Ureter (tissue), 1 donor: ENCODE measurements at places on chromosomes 2 and 18.

- DNase-seq: no peak
Measured at GRCh38 chr2:162716122-162716521, 122.4 kb downstream of the KCNH7 start.

DNA sequence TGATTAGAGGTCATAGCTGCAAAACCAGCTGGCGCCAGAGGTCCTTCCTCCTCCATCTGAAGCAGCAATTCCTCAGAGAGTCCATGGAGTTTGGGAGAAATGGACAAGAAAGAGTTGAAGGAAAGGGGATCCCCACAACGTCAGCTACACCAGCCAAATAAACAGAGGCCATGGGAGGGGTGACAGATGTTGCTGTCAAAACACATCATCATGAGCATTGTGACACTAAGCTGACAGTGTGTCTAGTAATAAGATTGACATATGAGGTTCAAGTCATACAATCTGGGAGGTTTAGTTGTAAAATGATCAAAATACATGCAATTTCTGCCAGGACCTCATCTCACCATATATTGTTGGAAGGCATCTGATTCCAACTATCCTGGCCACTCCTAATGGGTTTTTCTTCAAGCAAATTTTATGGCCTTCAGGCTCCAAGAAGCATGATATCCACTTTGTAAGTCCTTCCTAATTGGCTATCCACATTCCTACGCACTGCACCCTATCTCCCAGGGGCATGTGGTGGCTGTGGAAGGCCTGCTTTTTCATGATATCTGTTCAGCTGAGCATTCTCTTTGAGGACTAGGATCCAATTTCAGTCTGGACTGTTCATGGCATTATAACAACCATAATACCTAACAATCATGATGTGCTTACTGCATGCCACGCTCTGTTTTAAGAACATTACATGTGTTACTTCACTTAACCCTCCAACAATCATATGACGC is 335.0 kb upstream of the ID2 start:
- DNase-seq: no peak

DNA sequence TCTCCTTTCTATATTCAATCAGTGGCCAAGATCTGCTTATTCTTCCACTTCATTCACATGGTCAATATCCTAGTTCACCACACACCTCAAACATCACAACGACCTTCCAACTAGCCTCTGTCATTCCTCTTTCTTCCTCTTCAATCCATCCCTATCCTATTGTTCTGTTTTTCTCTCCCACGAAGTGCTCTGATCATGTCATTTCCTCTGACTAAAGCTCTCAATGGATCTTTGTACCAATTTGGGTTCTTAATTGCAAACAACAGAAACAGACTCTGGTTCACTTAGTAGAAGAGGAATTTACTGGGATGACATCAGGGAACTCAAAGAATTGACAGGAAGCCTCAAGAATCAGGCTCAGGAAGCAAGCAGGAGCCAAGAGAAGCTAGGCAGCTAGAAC is 23.5 kb downstream of the WNT10A start:
- DNase-seq: no peak

- no peak for DNase-seq
Measured at GRCh38 chr2:6730003-6730402, 135.7 kb downstream of the CMPK2 start.

- no peak for DNase-seq
Measured at GRCh38 chr2:132797071-132797470, 127.1 kb upstream of the LYPD1 start.

DNA sequence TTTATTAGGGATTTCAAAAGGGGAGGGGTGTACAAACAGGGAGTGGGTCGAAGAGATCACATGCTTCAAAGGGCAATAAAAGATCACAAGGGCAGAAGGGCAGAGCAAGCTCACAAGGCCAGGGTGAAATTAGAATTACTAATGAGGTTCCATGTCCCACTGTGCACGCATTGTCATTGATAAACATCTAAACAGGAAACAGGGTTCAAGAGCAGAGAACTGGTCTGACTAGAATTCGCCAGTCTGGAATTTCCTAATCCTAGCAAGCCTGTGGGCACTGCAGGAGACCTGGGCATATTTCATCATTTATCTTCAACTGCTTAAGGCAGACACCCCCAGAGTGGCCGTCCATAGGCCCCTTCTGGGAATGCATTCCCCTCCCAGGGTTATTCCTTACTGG is 408.2 kb downstream of the ZNF804A start:
- no peak for DNase-seq

DNA sequence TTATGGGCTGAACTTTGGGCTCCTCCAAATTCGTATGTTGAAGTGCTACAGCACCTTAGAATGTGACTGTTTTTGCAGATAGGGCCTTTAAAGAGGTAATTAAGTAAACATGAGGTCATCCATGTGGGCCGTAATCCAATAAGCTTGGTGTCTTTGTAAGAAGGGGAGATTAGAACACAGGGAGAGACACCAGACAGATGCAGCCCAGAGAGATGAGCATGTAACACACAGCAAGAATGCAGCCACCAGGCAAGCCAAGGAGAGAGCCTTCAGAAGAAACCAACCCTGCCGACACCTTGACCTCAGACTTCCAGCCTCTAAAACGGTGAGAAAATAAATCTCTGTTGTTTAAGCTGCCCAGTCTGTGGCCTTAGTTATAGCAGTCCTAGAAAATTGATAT is 74.3 kb downstream of the HRH4 start:
- no peak for DNase-seq

DNA sequence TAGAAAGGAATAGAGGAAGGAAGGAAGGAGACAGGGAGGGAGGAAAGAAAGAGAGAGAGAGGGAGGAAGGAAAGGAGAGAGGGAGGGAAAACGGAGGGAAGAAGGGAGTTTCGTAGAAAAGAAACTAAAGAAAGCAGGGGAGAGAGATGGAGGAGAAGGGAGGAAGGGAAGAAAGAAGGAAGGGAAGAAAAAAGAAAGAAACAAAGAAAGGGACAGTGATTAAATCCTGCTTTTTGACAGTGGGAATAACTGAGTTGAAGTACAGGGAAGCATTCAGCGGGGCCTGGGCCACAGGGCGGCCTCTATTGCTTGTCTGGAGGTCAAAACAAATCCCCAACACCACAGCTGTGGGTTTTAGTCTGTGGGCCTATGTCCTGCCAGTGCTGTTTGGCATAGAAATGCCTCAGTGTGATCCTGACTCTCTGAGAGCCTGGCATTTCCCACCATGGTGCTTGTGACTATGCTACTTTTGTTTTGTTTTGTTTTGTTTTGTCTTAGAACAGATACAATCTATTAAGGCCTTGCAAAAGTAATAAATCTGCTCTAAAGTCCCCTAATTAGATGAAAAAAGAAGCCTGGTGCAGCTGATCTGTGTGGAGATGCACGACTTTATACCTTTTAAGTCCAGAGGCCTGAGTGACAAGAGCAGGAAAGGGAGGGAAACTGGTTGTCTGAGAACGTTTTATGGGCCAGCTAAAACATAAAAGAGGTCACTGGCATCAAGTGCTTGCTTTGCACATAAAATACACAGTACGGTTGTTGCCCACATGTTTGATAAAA is 40.0 kb downstream of the IL1RL2 start:
- DNase-seq: no peak

DNA sequence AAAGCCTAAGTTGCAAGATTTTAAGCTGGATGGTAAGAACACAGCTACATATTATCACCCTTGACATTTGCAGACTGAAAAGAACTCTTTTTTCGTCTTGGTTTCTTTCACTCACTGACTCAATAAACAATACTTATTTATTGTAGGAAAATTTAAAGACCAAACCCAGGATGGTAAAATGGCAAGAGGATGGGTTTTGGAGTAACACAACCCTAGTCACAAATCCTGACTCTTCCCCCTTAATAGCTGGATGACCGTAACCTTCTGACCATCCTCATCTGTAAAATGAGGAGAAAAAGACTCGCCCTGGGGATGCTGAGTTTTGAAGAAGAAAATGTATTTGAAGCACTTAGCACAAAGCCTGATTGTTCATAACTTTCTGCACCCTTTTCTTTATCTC is 48.3 kb downstream of the ZC3H15 start:
- no peak for DNase-seq

DNA sequence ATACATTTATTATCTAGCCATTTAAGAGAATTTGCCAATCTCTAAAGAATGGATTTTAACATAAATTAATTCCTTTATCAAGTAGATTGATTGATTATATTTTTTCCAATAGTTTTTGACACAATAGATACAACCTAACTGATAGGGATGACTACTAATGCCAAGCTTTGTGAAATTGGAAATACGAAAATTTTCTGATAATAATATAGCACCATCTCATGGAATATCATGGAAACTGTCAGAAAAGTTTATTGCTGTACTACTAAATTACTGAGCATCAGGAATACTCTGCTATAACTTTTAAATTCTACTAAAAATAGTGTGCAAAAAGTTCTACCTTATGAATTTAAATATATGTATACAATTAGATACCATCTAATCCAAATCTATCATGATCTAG is 101.8 kb upstream of the MAP2 start:
- DNase-seq: no peak

DNA sequence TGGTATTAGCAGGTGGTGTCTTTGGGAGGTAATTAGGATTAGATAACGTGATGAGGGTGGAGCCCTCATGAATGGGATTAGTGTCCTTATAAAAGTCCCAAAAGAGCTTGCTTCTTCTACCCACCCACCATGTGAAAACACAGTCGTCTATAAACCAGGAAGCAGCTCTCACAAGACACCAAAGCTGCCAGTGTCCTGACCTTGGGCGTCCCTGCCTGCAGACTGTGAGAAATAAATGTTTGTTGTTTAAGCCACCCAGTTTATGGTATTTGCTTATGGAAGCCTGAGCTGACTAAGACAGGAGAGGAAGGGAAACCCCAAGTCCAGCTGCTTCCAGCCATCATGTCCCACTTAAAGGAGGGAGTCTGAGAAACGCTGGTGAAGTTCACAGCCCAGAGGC is 13.6 kb downstream of the ADI1 start:
- no peak for DNase-seq

GRCh38 chr2:86806059-86806857 is 15.5 kb upstream of the CD8A start:
- DNase-seq: no peak

DNA sequence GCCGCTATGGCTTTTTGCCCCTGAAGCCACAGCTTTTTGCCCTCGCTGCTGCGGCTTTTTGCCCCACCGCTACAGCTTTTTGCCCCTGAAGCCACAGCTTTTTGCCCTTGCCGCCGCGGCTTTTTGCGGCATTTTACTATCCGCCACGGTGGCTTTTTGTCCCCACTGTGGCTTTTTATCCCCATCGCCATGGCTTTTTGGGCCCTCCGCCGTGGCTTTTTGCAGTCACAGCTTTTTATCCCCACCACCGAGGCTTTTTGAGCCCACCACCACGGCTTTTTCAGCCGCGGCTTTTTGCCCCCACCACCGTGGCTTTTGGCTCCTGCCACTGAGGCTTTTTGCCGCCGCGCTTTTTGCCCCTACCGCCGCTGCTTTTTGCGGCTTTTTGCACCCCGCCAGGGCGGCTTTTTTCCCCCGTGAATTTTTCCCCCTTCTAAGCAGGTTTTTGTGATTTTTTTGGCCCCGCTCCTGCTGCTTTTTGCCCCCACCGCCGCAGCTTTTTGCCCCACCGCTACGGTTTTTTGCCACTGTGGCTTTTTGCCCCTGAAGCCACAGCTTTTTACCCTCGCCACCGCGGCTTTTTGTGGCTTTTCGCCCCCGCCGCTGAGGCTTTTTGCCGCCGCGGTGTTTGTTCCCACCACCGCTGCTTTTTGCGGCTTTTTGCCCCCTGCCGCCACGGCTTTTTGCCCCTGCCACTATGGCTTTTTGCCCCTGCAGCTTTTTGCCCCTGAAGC is 2797.2 kb upstream of the TEKT4 start:
- DNase-seq: no peak

DNA sequence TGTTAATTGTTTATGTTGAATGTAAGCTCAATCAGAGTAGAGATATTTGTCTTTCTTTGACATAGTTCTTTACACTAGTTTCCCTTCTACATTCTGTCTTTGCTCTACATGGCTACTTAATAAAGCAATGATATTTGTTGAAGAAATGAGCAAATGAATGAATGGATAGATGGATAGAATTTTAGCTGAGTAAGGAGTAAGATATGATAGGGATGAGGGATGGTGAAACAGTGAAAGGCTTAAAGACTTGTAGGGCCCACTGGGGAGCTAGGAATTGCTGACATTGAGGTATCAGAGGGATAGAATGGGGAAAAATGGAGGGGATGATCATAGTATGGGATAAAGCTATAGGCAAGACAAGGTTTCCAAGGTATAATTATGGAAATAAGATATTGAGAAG is 361.6 kb upstream of the SPHKAP start:
- no peak for DNase-seq

DNA sequence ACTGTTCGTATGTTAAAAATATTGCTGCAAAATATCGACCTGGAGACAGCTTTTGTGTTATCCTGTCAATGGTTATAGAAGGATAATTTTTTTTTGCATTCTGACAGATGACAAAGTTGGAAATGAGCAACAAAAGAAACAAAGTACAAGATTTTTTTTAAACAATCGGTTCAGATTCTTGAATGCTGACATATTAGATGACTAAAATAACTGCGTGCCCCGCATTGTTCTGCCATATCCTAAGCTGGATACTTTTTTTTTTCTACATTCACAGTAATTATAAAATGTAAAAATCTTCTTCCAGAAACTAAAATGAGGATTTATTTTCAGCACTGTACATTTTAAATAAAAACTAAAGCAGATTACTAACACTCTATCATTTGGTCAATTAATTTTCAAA is 67.1 kb downstream of the ABCG8 start:
- DNase-seq: no peak

DNA sequence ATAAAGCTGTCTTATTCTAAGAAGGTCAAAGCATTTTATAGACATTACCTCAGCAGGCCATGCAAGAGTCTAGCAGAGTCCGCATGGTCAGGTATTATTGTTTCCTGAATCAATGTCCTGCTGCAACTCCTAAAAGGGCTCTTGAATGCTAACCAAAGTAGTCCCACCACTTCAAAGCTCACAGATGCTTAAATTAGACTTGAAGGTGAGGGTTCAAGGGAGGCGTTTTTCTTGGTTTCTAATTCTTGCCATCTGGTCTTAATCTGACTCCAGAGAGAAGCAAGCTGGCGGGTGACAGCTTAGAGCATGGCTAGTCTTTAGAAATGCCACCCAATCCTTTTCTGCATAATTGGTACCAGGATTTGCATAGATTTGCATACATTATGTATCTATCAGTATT is 226.3 kb downstream of the MREG start:
- DNase-seq: no peak

- no peak for DNase-seq
Measured at GRCh38 chr2:102025583-102026267, 34.0 kb downstream of the IL1R2 start.
